ENCODE measurements at places on chromosomes 16 and 17.

- DNase-seq: no peak
Observed at GRCh38 chr17:12554251-12554650, 111.4 kb upstream of the MYOCD start.

GRCh38 chr16:85996843-85997242 is 97.9 kb downstream of the IRF8 start:
- no peak for DNase-seq

GRCh38 chr17:63096426-63096825 is 130.4 kb downstream of the TANC2 start:
- DNase-seq: no peak

- DNase-seq: peak; percentile 74
Observed at GRCh38 chr16:66954097-66954659, 6.9 kb upstream of the CES3 start.

DNA sequence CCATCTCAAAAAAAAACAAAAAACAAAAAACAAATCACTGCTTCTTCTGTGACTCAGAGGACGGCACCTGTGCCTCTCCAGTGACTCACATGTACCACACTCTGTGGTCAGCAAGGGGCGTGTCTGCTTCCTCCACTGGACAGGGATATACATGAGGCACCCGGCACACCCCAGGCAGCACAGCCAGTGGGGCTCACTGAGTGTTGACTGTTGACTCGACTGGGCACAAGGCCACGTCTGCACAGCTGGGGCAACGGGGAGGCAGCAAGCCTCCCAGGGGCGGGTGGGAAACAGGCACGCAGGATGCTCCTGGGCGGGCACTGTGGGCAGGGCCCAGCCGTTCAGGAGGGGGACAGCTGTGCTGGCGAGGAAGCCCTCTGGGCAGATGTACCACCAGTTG is 64.1 kb downstream of the TIMM22 start:
- peak; percentile 24 for DNase-seq

GRCh38 chr17:4420692-4421131 is 13.0 kb upstream of the SPNS3 start:
- DNase-seq: peak; percentile 49

- no peak for DNase-seq
Observed at GRCh38 chr17:36730857-36731490, 129.6 kb downstream of the MRM1 start.

GRCh38 chr16:53207810-53208752 is 153.3 kb downstream of the CHD9 start:
- no peak for DNase-seq

GRCh38 chr17:36861531-36861930 is 75.7 kb upstream of the LHX1 start:
- DNase-seq: no peak

DNA sequence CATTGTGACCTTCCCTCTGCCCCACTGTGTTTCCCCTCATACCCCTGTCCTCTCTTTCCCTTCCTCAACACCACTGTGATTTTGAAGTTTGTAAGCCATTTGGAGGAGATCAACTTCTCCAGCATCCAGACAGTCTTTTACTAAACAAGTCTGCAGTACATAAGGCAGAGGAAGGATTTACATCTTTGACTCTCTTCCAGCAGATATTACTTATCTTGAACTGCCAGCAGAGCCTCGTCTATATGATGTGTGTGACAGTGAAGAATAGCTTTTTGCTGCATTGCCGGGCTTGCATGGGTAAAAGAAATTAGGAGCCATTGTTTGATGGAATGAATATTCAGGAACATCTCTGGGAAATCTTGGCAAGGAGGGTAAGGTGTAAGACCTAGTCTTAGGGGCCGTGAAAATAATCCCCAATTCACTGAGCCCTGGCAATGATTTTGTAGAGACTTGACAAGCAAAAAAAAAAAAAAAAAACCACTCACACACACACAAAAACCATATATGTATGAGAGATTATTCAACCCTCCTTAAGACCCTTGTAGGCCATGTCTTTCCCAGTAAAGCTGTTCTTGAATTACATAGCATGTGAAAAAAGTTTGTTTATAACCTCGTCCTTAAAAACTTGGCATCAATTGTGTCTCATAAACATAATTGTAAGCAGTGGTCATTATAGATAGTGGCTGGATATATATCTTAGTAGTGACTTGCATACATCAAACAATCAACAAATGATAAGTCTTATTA is 903.9 kb downstream of the CDH11 start:
- DNase-seq: no peak

GRCh38 chr17:72273289-72274056 is 152.7 kb downstream of the SOX9 start:
- no peak for DNase-seq

GRCh38 chr16:78220571-78220970 is 121.1 kb downstream of the WWOX start:
- no peak for DNase-seq

DNA sequence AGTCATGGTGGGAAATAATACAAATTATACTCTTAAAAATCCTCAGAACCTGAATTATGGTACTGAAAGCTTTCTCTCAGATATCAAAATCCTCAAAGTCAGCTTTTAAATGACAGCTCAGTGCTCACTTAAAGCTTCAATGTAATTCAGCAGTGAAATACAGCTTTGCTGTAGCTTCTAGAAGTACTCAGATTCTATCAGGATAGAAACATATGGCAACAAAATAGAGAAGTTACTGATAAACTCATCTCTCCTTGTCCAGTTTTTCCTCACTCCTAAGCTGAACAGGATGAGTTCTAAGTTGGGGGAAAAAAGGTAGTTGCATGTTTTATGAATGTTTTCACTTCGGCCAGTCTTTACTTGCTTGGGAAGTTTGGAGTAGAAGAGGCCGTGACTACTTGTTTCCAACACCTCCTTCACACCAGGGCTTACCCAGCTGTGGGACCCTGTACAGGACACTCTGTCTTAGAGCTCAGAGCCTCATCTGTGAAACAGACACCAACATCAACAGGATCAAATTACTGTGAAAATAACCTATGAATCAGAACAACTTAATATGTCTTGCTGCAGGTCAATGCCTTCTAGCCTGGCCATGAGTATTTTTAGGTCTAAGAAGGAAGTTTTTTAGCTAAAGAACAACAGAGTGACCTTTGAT is 30.2 kb downstream of the OGFOD1 start:
- DNase-seq: no peak

DNA sequence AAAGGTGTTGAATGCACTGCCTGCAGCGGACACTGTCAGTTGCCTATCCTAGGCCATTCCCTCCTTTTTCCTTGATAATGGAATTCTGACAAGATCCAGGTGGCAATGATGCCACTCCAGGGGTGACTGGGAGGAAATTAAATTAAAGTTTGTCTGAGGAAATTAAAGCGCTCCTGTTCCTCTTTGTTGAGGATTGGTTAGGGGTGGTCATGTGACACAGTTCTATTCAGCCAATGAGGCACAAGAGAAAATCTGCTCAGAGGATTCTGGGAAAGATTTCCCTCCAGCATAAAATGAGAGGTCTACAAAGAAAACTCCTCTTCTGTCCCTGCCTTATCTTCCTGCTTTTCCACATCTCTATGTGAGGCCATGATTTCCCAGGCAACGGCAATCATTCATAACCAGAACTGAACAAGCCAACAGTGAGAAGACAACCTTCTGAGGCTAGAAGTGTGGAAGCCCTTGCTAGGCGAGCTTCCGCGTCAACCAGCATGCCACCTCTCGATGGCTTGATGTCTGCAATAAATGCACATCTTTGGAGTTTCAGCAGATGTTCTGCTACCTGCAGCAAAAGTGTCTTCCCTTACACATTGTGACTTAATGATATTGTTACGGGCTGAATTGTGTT is 5.6 kb upstream of the BCO1 start:
- DNase-seq: no peak

GRCh38 chr16:11211977-11212797 is 43.8 kb downstream of the SOCS1 start:
- no peak for DNase-seq

- no peak for DNase-seq
Observed at GRCh38 chr17:75638893-75639292, 5.7 kb downstream of the SMIM5 start.

DNA sequence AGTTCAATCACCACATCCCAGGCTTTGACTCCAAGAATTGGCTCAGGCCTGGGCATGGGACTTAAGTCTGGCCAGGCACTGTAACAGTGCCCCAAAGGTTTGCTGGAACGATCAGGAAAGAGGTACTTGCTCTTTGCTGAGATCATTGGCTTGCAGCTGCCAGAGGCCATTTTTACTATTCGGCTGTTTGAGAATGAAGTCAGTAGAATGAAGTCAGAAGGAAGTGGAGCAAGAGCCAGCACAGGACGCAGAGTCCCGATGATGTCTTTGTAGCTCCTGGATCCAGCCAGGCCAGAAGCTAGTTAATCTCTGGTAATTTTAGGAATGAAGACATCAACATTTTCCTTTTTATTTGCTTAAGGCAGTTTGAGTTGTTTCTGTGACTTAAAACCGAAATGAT is 195.5 kb downstream of the RAB11FIP4 start:
- no peak for DNase-seq

DNA sequence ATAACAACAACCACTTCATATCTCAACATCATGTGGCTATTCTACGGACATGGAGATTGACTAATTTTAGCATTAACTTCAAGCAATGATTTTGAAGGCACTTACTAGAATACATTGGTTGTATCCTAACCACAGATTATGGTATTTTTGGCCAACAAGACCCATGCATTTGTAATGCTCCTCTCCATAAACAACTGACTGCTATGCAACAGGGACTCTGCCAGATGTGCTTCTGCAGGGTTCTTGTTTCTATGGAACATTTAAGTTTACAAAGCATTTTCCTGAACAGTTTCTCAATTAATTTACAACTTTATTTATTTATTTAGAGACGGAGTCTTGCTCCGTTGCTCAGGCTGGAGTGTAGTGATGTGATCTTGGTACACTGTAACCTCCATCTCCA is 178.0 kb downstream of the PARN start:
- no peak for DNase-seq

GRCh38 chr16:3606441-3606840 is 5.0 kb downstream of the SLX4 start:
- no peak for DNase-seq

DNA sequence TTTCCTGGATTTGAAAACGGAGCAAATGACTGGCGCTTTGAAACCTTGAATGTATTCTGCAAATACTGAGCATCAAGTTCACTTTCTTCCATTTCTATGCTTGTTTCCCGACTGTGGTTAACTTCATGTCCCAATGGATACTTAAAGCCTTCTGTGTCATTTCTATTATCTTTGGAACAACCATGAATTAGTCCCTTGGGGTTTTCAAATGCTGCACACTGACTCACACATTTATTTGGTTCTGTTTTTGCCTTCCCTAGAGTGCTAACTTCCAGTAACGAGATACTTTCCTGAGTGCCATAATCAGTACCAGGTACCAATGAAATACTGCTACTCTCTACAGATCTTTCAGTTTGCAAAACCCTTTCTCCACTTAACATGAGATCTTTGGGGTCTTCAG is 32.3 kb downstream of the BRCA1 start:
- DNase-seq: no peak

GRCh38 chr17:41333836-41334235 is 16.8 kb downstream of the KRT33A start:
- no peak for DNase-seq

DNA sequence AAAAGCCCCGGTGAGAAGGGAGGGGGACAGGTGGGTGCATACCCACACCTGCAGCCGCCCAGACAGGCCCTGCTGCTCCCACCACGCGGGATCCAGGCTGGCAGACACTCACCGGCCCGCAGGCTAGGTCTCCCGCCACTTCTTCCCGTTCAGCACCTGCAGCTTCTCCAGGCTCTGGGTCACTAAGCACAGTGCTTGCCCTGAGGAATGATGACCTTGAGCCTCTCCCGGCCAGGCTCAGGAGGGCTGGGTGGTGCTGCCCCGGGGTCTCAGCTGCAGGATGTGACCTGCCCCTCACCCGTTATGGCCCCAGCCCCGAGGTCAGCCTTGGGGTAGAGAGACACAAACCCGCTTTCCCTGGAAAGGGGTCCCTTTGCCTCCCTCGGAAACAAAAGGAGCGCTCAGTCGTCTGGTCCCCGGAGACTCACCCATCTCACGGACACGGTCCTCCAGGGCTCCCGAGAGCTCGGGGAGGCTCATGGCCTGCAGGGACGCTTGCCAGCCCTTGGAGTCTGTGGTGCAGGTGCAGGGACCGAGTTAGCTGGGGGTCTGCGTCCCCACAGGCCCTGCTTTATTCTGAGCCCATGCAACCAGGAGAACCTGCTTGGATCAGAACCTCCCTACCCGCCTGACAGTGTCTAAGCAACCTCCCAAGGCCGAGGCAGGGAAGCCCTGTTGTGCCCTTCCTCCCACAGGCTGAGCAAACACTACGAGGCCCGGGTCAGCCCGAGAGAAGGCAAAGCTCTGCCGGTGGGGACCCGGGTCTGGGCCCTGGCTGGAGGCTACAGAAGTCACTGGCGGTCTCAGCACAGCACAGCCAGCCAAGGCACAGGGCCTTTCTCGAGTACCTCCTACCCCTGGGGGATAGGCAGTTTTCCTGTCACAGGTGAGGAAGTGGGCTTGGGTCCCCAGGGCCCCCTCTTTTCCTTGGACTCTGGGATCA is 3.8 kb downstream of the NUDT16L1 start:
- DNase-seq: no peak

DNA sequence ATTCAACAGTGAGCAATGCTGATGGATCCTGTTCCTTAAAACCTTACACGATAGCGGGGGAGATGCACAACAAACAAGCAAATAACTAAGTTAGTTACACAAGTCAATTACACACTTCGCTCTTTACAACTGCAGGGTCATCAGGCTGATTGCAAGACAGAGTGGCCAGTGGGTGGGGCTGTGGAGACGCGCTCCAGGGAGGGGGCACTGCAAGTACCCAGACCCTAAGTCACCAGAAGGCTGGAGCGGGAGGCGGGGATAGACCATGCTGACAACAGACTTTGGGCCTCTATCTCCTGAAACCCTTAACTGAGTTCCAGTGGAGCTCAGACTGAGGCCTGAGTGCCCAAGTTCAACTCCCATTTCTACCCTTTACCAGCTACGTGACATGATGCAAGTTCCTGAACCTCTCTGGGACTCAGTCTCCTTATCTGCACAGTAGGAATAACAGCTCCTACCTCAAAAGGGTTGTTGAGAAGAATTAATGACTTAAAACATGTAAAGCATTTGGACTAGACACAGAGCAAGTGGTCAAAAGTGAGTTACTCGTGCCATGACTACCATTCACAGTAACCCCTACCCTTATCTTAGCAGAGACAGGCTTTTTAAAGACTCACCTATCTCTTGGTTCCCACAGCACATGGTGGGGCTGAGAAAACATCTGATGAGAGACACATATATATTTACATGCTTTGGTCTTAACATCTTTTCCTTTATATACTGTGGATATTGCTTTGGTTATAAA is 10.4 kb downstream of the CPPED1 start:
- DNase-seq: no peak

- DNase-seq: peak; percentile 83
Observed at GRCh38 chr17:8153957-8154607, 1.9 kb upstream of the PER1 start.

- no peak for DNase-seq
Observed at GRCh38 chr16:55592306-55592705, 25.8 kb downstream of the CAPNS2 start.

GRCh38 chr16:28180655-28181460 is 30.9 kb downstream of the XPO6 start:
- DNase-seq: no peak
